Upper lobe of left lung (tissue), 6 donors: ENCODE measurements at places on chromosomes 1 and 21.

DNA sequence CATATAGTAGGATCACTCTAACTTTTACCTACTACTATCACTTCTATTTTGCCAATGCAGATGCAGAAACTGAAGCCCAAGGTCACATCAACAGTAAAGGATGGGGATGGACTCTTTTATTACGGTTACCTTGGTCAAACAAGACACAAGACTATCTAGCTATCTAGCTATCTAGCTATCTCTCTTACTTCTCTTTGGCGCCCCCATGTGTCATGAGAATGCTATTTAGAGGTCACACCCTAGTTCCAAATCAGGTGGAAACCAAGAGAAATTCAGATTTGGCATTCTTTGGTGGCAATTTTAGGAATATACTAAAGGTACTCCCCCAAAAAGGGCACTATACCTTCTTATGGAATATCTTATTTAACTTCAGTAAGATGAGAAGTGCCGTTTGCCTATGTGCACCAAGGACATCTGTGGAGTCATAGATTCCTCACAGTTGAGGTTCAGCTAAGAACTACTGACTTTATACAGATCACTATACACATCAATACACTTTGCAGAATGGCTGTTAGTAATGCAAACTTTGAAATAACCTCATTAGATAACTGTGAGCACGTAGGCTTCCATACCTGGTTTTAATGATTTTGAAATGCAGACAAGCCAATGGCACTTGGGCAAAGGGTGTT, 6.7 kb downstream of the ZNF648 start:
- H3K36me3 ChIP-seq: no peaks in the 10 kb centered on the region
- peak; percentile 47 for DNase-seq
- no peak overlapping the region for H3K27ac ChIP-seq
- no peaks in the 10 kb centered on the region for H3K27me3 ChIP-seq

GRCh38 chr1:234550341-234551031, 59.5 kb downstream of the IRF2BP2 start:
- no peaks in the 10 kb centered on the region for H3K36me3 ChIP-seq
- DNase-seq: no peak

- no peaks in the 10 kb centered on the region for H3K27me3 ChIP-seq
- H3K4me1 ChIP-seq: no peaks in the 10 kb centered on the region
- H3K4me3 ChIP-seq: no peak overlapping the region
- H3K27ac ChIP-seq: peak overlapping the region; percentile 30
- no peak for DNase-seq
- H3K36me3 ChIP-seq: peaks cover 65% of the 10 kb centered on the region
Measured at GRCh38 chr21:46425571-46425970, 33.1 kb upstream of the DIP2A start.

DNA sequence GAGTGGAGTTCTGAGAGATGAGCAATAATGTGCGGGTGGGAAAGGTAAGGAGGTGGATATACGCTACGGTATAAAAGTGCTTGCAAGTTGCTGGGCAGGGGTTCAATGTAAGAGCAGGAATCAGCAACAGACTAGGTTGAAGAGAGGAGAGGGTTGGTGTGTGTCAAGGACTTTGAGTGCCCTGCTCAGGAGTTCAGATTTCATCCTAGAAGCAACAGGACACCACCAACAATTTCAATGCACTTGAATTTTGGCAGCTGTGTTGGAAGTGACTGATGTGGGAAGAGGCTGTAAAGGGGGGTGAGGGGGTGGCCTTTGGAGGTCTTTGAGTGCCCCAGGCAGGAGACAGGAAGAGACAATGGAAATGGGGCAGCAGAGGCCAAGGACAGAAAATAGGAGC, 57.3 kb downstream of the RHOU start:
- no peaks in the 10 kb centered on the region for H3K27me3 ChIP-seq
- no peaks in the 10 kb centered on the region for H3K4me1 ChIP-seq
- no peak overlapping the region for H3K4me3 ChIP-seq
- no peak overlapping the region for H3K27ac ChIP-seq

DNA sequence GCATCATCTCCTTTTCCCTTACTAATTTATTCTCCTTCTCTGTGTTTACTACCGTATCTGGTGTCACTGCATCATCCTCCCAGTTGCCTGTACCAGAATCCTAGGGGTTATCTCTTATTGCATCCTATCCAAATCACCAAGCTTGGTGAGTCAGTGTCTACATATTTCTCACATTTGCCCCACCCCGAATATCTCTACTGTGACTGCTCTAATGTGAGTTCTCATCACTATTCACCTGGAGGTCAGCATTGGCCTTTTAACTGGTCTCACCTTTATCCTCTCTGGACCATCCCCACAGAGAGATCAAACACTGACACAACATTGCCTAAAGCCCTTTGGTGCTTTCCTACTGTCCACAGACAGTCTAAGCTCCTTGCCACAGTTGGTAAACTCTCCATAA, 45.7 kb upstream of the ZNF648 start:
- H3K27ac ChIP-seq: no peak overlapping the region
- no peak for DNase-seq
- H3K4me3 ChIP-seq: no peak overlapping the region

- H3K27me3 ChIP-seq: no peaks in the 10 kb centered on the region
- no peak overlapping the region for H3K4me3 ChIP-seq
- no peak for DNase-seq
- peaks cover 16% of the 10 kb centered on the region for H3K4me1 ChIP-seq
- no peak overlapping the region for H3K27ac ChIP-seq
Measured at GRCh38 chr1:226978432-226979114, 38.5 kb downstream of the COQ8A start.

DNA sequence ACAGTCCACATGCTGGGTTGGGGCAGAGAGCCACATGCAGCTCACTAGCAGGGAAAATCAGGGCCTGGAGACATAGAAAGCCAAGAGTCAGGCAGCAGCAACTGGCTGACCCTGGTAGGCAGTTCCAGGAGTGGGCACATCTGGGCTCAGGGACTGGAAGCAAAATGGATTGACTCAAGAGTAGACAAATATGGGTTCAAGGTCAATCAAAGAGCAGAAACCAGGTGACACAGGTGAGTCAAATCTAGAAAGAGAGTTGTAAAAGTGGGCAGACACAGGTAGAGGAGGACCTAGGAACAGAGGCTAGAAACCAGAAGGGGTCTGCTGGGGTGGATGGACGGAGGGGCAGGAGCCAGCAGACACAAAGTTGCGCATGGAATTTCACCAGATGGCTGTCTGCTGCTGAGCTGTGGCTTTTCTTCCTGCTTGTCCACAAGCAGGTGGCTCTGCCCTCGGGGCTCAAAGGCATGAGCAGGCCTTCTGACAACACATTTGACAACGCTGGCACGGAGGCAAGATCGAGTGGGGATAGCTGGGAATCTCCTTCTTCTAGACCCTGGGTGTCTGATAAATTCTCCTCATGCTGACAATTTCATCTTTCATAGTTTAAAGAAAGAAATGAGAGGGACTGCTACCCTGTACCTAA, 40.8 kb upstream of the IGSF3 start:
- no peaks in the 10 kb centered on the region for H3K36me3 ChIP-seq
- H3K4me1 ChIP-seq: no peaks in the 10 kb centered on the region
- H3K27ac ChIP-seq: no peak overlapping the region
- no peak overlapping the region for H3K4me3 ChIP-seq
- no peaks in the 10 kb centered on the region for H3K27me3 ChIP-seq
- DNase-seq: no peak

- no peak for DNase-seq
- peak overlapping the region; percentile 39 for H3K27ac ChIP-seq
- no peaks in the 10 kb centered on the region for H3K27me3 ChIP-seq
Measured at GRCh38 chr1:101259744-101260148, 22.9 kb downstream of the S1PR1 start.

- DNase-seq: no peak
- H3K27ac ChIP-seq: no peak overlapping the region
- no peak overlapping the region for H3K4me3 ChIP-seq
- no peaks in the 10 kb centered on the region for H3K27me3 ChIP-seq
- H3K36me3 ChIP-seq: no peaks in the 10 kb centered on the region
Measured at GRCh38 chr1:51673279-51673678, 56.4 kb downstream of the OSBPL9 start.

DNA sequence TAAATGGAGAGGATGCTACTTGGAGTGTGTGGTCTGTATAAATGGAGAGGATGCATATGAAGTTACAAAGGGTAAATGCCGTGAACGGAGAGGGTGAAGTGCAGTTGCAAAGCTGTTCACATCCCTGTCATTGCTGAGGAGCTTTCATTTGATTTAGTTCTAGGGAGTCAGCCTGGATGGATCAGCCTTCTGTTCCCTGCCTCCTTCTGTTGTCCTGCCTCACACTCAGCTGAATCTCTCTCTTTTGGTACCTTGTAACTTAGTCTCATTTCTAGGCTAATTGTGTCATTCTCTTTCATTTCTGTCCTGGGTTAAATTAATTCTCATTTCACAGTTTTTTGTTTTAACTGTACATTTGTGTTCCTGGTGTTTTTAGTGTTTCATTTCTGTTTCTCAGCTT, 133.2 kb upstream of the COL6A1 start:
- no peaks in the 10 kb centered on the region for H3K27me3 ChIP-seq
- DNase-seq: no peak
- H3K27ac ChIP-seq: no peak overlapping the region
- H3K4me1 ChIP-seq: no peaks in the 10 kb centered on the region
- no peaks in the 10 kb centered on the region for H3K36me3 ChIP-seq

- no peak for DNase-seq
- H3K36me3 ChIP-seq: no peaks in the 10 kb centered on the region
- no peak overlapping the region for H3K4me3 ChIP-seq
- no peaks in the 10 kb centered on the region for H3K4me1 ChIP-seq
- H3K27me3 ChIP-seq: no peaks in the 10 kb centered on the region
- H3K27ac ChIP-seq: no peak overlapping the region
Measured at GRCh38 chr1:168476588-168477385, 67.0 kb downstream of the XCL2 start.

DNA sequence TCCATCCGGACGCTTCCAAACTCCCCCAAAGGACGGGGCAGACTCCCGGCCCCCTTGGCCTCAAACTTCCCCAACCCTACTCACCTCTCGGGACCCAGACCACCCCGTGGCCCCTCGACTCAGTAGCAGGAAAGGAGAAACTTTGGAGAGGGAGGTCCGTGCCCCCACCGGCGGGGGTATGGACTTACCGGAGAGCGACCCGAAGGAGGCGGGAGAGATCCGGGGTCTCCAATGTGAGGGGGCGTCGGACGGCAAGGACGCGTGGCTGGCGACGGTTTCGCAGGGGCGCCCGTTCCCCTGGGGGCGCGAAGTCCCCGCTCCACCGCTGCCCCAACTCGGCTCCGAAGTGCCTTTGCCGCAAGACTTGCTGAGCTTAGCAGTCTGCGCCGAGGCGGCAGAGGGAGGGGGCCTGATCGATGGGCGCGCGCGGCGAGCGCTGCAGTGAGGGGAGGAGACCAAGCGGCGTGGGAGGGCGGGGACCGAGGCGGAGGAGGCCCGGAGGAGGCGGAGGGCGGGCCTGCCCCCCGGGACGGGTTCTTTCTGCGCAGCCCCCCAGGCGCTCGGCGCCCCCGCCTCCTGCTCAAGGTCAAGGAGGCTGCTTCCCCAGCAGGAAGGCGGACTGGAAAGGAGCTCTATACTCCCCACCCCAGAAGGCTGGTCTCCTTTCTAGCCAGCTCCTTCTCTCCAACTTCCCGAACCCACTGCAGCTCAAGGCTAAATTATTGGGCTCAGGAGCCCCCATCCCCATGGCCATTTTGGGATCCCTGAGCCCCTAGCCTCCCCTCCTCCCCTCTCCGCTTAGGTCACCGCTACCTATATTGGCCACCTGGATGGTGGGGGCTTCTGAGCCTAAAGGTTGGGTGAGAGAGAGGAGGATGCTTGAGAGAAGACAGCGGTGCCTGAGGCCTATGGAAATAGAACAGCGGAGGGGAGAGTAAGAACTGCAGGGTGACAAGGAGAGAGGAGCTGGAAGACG, at the start of gene SYT2:
TSS of gene SYT2 (minus strand) at position 385 of the 976 bp plus-strand sequence. CDS start 104,682 bp downstream, outside the sequence.
- H3K4me3 ChIP-seq: no peak within 1 kb of the TSS
- H3K27me3 ChIP-seq: no peaks in the 10 kb centered on the region
- H3K36me3 ChIP-seq: no peaks in the 10 kb centered on the region
- H3K4me1 ChIP-seq: peaks cover 16% of the 10 kb centered on the region

- H3K27me3 ChIP-seq: no peaks in the 10 kb centered on the region
- no peaks in the 10 kb centered on the region for H3K36me3 ChIP-seq
- no peaks in the 10 kb centered on the region for H3K4me1 ChIP-seq
Measured at GRCh38 chr21:25515484-25516405, 91.5 kb downstream of the MRPL39 start.

- H3K4me1 ChIP-seq: peaks cover 20% of the 10 kb centered on the region
- H3K4me3 ChIP-seq: no peak overlapping the region
- H3K36me3 ChIP-seq: no peaks in the 10 kb centered on the region
Measured at GRCh38 chr1:3545363-3546047, 65.8 kb downstream of the MEGF6 start.

DNA sequence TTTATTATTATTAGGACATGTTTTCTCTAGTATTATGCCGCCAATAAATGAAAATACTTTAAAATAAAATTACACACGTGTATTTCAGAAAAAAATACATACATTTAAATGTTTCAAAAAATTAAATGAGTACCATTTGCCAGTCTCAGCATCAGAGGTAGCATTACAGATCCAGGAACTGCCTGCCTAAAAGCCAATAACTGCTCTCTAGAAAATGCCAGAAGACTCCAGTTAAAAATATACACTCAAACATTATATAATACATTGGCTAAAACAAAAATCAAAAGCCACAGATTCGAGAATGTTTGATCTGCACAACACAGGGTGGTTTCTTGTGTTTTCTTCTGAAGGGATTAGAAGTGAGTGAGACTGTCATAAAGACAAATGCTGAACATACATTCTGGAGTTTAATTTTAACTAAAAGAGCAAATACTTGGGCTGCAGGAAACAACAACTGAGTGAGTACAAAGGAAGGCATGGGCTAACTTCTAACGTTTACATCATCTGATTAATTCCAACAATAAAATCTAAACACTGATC, 105.5 kb downstream of the RERE start:
- no peak for DNase-seq
- no peaks in the 10 kb centered on the region for H3K36me3 ChIP-seq
- no peak overlapping the region for H3K4me3 ChIP-seq
- H3K4me1 ChIP-seq: peaks cover 29% of the 10 kb centered on the region

- no peak overlapping the region for H3K4me3 ChIP-seq
- no peaks in the 10 kb centered on the region for H3K27me3 ChIP-seq
- peaks cover 17% of the 10 kb centered on the region for H3K36me3 ChIP-seq
- DNase-seq: no peak
- H3K27ac ChIP-seq: no peak overlapping the region
Measured at GRCh38 chr1:112686835-112687234, 12.4 kb downstream of the MOV10 start.

DNA sequence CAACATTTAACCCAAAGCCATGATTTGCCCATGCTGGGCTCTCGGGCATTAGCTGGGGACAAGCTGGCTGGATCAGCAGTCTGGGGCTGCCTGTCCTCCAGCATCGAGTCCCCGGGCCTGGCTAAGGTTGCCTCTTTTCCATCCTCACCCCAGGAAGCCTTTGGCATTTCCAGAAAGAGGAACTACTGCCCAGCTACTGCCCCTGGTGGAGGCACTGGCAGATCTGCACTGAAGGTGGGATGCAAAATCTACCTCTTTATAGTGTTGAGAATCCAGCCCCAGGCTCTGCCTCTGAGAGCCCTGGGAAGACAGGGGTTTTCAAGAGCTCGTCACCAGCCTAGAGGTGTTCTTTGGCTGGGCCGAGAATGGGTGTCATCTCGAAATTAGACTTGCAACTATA, 635.9 kb downstream of the MATN1 start:
- no peak for DNase-seq
- H3K27me3 ChIP-seq: no peaks in the 10 kb centered on the region
- no peaks in the 10 kb centered on the region for H3K36me3 ChIP-seq
- H3K4me1 ChIP-seq: peaks cover 26% of the 10 kb centered on the region
- H3K4me3 ChIP-seq: no peak overlapping the region

- H3K27ac ChIP-seq: no peak overlapping the region
- no peak overlapping the region for H3K4me3 ChIP-seq
Measured at GRCh38 chr1:173095632-173096031, 44.9 kb upstream of the TNFSF18 start.

GRCh38 chr1:228456252-228457016, 30.7 kb upstream of the RNF187 start:
- peak overlapping the region; percentile 46 for H3K4me3 ChIP-seq
- DNase-seq: no peak
- H3K36me3 ChIP-seq: no peaks in the 10 kb centered on the region
- peaks cover 11% of the 10 kb centered on the region for H3K27me3 ChIP-seq
